ENCODE measurements at places on chromosomes 1 and 21. TPM values are rescaled to one million over a fixed set of nuclear protein-coding genes. Genes with fewer than 3 reads are reported as not detected.

GRCh38 chr1:47843059-47843458 is 154.1 kb downstream of the TRABD2B start:
- no peak for DNase-seq

Gene ATP1A2
- 210 TPM for total RNA-seq

- no peak for DNase-seq
Measured at GRCh38 chr1:204126386-204126785, 25.5 kb downstream of the ETNK2 start.

Gene SPATA6
- 9.8 TPM for total RNA-seq

- no peak for DNase-seq
Measured at GRCh38 chr1:21814981-21815582, 3.0 kb downstream of the LDLRAD2 start.

DNA sequence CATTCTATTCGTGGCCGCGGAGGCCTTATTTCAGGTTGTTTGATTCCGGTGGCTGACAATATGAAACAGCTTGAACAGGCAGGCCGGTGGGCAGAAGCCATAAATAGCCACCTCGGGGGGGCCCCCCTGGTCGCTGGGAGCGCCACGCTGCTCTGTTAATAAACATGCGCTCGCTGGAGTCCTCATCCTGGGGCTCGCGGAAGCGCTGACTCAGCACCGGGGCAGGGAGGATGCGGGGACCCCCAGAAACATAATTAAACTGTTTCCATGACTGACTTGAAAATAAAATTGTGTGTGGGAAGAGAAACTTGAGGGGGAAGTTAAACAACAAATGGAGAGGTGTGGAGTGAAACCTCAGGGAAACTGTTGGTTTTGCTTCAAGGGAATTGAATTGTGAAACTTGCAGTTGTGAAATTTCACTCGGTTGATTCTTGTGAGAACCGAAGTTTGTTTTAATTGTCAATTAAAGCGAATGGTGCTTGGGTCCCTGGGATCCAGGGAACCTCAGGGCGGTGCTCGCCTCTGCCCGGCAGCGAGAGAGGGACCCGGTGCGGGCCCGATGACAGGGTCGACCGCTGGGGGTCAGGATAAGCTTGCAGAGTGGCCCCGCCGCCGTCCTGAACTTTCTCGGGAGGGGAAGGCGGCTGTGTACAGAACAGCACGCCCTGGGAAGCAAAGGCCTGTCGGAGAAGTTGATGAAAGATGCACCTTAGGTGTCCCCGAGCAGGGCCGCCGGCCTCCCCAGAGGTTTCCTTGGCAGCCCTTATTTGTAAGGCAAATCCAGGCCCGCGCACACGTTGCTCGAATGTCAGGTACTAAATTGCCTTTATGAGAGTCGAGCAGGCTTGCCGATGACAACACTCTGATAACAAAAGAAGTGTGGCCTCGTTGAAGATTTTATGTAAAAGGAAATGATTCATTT is 176.9 kb upstream of the LMO4 start:
- DNase-seq = peak; percentile 84

Gene GBP7
- total RNA-seq = not detected

DNA sequence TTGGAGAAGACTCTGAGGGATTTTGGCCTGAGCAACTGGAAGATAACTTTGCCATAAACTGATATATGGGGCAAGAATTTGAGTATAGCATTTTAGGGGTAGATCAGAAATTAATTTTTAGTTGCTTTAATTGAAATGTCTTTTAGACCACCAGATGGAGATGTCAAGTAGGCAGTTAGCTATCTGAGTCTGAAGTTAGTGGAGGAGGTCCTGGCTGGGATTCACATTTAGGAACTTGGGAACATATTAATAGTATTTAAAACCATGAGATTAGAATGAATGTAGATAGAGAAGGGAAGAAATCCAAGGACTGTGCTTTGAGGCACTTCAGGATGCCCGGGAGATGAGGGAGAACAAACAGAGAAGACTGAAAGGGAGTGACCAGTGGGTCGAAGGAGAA is 32.6 kb downstream of the SLC44A3 start:
- no peak for DNase-seq

Gene ADGRL2
- 37.9 TPM for total RNA-seq

DNA sequence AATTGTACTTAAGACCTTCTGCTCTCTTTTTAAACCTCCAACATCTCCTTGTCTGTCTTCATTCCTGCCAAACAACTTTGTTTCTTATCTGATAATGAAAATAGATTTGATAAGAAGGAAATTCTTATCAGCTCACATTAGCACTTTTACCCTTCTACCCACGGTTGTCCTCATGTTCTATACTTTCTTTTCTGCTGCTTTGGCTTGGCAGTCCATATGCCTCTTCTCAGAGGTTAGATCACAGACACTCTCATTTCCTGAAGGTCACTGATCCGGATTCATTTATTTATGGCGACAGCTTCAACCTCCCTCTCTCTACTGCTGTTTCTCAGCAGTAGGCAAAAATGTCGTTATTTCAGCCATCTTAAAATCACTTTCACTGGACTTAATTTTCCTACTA is 2015.8 kb downstream of the NCAM2 start:
- no peak for DNase-seq

GRCh38 chr1:206921772-206922265 is at the start of gene FCMR:
Gene FCMR, minus strand, starts transcription at chr1:206921941. Its CDS starts 87 bp downstream, at chr1:206921854.
- no peak for DNase-seq

GRCh38 chr1:113091988-113092594 is 19.1 kb downstream of the LRIG2 start:
- no peak for DNase-seq

Measured in Right ventricle myocardium superior (tissue), 1 donor.